ENCODE measurements at places on chromosomes 5 and 9.

DNA sequence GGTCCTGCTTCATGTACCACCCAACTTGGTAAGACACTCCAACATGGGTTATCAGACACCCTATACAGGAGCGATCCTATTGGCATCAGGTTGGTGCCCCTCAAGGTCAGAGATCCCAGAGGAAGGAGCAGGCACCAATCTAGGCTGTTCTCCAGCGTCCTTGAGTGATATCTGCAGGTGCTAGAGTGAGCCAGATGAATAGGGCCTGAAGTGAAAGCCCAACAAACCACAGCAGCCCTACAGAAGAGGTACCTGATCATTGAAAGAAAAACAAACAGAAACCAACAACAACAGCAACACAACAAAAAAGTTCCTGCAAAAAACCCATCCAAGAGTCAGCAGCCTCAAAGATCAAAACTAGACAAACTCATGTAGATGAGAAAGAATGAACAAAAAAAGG is 584.8 kb downstream of the HINT1 start:
- DNase-seq: no peak

DNA sequence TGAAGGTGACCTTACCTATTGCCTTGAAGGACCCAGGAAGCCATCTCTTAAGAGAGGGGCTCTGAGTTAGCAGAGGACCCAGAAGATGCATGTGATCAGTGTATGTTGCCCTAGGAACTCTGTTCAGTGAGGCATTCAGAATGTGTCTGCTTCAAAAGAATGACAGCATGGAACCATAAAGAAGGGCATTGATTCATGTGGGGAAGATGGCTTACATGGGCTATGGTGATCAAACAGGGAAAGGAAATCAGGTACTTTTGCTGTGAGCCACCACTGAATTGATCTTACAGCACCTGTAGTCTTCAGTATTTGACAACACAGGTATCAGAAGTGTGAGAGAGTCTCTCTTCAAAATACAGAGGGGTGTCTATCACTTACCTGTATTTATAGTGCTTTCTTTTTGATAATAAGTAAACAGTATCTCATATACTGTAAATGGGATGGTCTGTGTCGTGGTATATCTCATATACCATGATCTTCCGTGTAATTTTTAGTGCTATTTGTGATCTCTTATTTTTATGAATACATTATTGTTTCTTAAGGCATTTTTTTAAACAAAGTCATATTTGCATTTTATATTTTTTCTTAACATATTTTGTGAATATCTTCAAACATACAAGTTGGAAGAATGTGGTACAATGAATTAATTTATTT is 57.0 kb downstream of the FOCAD start:
- no peak for DNase-seq

DNA sequence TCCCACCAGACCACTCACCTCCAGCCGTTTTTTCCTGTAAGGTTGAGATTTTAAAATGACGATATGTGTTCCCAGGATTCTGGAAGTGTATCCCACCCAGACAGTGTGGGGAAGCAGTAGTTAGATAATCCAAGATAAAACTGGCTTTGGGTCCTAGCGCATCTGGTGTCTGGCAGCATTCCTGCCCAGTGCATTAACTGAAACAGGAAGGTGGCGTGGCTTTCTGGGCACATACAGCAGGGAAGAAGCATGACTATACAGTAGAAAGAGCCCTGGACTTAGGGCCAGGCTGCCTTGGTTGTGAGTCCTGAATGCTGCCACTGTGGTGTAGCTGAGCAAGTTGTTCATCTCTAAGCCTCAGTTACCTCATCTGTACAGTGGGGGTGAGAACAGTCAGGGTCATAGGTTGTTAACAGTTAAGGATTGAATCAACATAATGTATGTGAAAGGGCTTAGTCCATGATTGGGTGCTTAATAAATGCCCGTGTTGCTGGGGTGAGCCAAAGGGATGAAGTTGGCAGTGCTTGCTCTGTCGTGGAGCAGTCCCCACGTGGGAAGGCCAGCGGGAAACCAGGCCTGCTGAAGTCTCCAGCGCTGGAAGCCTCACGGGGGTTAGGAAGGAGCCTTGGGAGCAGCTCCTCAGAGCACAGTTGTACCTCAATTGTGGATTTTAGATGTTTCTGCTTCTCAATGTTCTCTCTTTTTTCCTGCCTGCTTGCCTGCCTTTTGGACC is 18.0 kb downstream of the CLTA start:
- peak; percentile 74 for DNase-seq

DNA sequence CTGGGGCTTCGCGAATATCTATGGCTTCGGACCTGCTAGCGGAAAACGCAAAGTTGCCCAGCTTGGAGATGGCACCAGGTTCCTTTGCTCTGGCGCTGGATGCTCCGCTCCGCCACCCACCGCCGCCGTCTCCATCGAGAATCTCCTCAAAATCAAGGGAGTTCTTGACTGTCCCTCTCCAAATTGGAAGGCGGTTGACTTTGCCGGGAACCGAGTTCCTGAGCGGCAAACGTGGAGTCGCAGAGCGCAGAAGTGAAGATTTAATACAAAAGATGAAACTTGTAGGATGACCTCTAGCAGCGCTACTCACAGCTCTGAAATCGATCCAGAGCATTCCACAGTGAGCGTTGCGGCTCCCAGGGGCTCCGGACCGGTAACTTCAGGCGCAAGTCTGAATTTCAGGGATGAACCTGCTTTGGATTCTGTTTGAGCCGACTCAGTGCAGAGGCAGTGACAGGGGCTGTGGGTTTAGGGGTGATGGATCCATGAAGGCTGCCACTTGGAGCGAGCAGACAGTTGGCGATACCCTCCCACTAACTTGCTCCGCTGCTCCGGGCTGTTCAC is 1641.5 kb upstream of the C9orf72 start:
- DNase-seq: no peak

DNA sequence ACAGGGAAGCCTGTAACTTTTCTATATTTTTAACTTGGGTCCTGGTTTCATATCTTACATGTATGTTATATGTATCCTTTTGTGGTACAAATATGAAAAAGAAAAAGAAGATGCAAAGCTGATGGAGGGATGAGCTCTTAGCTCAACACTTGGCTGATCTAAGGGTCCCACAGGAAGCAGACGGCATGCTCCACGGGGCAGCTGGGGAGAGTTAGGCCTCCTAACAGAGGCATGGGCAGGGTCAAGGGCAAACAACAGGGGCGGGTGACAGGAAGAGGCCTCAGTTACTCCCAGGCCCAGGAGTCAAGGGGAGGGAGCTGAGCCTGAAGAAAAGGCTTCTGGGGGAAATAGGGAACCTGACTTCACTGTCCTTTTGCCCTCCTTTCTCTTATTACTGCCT is 287.2 kb downstream of the ZSWIM6 start:
- DNase-seq: no peak

DNA sequence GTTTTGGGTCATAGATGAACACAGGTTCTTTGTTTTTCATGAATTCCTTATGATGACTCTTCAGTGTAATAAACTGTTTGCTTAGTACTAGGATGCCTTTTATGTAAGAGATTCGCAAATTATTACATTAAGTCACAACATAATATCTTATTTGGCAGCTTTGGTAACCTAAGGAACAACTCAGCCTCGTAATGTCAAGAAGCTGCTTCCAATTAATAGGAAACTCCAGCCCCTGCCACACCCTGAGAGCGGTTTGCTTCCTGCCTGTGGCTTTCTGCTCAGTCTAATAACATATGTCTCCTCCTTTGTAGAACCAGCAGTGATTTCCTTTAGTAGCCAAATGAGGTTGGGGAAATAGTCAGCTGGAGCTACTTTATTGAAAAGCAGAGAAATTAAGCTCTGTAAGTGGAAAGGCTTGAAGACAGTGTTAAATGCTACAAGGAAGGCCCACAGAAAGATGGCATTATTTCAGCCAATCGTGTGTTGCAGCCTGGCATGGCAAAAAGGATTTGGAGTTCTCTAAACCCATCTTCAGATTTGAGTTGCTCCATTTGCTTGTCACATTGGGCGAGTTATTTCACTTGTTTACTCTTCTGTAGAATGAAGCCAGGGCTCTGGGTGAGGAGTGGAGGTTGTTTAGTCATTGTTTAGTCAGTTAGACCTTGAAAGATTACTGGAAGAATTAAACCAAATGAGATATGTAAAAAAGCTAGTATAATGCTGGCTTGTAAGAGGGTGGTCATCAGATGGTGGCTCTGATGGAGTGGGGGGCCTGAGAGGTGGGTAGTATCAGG is 54.1 kb downstream of the MTAP start:
- DNase-seq: peak; percentile 81

DNA sequence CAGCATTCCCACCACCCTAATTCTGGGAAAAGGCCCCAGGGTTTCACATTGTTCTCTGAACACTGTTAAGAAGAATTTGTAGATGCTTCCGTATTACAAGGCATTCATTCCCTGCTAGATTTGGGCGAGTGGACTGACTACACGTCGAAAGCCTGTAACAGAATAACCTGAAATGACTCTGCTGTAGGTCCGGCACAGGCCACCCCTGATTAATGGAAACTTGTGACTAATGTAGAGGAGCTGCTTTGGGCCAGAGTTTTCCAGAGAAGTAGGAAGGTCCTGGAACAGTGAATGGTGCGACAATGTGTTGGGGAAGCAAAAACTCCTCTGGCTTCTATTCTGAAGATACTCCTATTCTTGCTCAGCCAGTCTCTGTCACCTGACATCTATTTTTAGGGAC is 87.6 kb downstream of the NR3C1 start:
- peak; percentile 43 for DNase-seq

DNA sequence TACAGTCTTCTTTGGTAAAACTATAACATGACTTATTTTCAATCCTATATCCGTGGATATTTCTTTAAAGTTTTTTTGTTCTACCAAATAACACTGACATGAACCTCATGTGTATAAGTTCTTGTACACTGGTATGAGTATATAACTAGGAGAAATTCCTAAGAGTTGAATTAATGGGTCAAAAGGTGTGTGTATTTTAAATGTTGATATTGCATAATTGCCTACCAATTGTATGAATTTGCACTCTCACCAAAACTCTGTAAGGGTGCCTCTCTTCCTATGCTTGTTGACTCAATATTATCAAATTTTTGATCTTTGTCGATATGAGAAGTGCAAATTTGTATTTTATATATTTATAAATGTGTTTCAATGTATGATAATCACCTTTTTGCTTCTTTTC is 22.9 kb upstream of the CCL21 start:
- DNase-seq: no peak

DNA sequence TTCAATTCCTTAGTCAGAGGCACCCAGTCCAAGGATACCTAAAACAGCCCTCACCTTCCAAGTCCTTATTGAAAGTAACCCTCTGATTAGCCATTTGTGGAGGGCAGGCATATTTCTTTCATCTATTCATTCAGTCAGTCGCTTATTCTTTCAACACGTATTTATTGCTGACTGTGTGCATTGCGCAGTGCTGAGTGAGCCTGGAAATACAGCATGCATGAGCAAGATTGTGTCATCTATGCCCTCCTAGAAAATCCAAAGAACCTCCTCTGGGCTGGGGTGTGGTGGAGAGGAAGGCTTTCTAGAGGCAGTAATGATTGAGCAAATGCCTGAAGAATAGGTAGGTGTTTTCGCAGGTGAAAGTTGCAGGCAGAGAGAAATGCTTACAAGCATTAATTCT is 8.5 kb upstream of the FEM1C start:
- peak; percentile 66 for DNase-seq

DNA sequence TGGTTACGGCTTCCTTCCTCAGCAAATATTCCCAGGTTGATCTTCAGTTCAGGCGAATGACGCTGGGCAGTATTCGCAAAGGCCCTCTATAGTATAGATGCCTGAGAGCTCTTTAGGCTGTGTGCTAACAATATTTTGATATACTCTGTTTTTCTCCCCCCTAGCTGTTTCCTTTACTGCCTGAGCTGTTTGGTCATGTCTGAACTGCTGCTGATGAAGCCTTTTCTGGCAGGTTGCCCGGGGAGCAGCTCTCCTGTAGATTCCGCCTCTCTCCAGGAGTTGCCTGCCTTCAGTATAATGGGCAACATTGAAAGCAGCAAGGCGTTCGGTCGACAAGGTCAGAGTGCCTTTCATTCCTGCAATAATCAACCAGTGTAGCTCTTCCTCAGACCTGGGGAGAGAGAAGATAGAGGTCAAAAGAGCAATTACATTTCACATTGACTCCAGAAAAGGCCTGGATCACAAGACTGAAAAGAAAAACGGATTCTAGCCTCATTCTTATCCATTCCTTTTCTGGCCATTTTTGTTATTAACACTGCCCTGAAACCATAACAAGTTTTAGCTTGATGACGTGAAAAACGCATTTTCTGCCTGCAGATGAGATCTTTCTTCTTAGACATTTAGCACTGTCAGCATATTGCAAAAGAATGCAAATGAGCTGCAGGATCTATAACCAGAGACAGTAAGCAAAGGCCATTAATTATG is 60.1 kb upstream of the ZNF608 start:
- peak; percentile 44 for DNase-seq

DNA sequence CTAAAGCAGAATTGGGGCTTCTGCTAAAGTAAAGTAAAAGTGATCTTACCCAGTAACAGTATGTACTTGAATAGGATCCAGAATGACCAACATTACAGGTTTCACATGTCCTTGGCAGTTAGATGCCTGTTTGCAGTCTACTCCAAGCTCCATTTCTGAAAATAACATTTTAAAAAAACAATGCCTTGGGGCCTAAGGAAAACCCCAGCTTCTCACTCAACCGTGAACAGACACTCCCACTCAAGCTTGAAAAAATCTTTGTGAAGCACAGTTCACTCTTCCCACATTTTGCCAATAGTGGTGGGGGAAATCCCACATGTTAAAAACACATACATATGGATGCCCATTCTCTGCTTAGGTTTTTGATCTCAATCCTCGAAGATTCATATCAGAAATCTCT is 304.1 kb downstream of the ARRDC3 start:
- no peak for DNase-seq

- DNase-seq: peak; percentile 76
These were observed 62.8 kb downstream of the RAPGEF1 start for GRCh38 chr9:131677049-131677443.

GRCh38 chr9:94818178-94818541 is 91.7 kb downstream of the AOPEP start:
- DNase-seq: no peak

- DNase-seq: no peak
These were observed 1011.5 kb upstream of the NUDT12 start for GRCh38 chr5:104573949-104574709.

DNA sequence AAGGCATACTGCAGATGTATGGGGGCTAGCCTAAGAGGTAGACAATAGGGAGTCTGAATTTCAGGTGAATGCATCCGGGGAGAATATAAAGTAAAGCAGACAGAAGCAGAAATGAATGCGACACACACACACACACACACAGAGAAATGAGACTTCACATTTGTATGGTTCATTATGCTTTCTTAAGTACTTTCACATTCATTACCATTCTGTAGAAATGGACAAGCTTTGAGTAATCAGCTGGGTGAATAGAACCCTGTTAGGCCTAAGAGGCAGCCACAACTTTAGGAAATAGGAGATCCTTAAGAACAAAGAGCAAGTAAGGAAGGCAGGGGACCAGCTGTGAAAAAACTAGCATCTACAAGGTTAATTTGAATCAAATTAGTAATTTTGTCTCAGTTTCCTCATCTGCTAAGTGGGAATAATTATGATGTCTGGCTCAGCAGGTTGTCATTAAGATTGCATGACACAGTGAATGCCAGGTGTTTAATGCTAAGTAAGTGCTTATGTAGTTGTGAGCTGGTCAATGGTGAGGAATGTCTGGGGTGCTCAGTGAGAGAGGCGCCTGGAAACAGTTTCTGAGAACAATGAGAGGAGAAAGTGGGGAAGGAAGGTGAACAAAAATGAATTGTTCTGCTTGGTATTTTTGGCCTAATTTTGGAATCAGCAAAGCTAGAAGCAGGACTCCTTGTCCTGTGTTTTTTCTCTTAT is 265.8 kb upstream of the CLINT1 start:
- DNase-seq: no peak

Measured in GM23248 (cell line).